Activated T-cell treated with anti-CD3 and anti-CD28 coated beads, Interleukin-2, amount 50 U/mL, for 72 hours (primary cell): ENCODE measurements at places on chromosomes 1 and 21. TPM values are rescaled to one million over a fixed set of nuclear protein-coding genes. Genes with fewer than 3 reads are reported as not detected.
A peak's percentile ranks its signal among the peaks of the same experiment; 100 is the strongest.

DNA sequence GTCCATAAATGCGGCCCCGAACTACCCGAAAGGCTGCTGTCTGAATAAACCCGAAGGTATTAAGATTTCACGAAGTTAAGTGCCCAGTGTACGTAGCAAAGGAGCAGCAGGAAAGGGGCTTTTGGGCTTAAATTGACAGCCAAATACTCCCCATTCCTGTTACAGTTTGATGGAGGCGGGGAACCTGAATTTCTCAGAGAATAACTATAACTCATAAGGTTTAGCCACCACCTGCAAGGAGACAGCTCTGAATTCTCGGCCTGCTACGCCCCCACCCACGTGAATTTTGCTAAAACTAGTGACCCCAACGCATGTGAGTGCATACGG, 5.2 kb downstream of the GFI1 start:
- DNase-seq, result no peak
- peaks cover 55% of the 10 kb centered on the region for H3K36me3 ChIP-seq

GRCh38 chr1:9843576-9843945, 19.8 kb upstream of the CLSTN1 start:
- DNase-seq, result no peak
- H3K4me1 ChIP-seq, result no peaks in the 10 kb centered on the region
- H3K4me3 ChIP-seq, result no peak overlapping the region
- no peak overlapping the region for H3K27ac ChIP-seq
- H3K27me3 ChIP-seq, result no peaks in the 10 kb centered on the region
- no peaks in the 10 kb centered on the region for H3K36me3 ChIP-seq

DNA sequence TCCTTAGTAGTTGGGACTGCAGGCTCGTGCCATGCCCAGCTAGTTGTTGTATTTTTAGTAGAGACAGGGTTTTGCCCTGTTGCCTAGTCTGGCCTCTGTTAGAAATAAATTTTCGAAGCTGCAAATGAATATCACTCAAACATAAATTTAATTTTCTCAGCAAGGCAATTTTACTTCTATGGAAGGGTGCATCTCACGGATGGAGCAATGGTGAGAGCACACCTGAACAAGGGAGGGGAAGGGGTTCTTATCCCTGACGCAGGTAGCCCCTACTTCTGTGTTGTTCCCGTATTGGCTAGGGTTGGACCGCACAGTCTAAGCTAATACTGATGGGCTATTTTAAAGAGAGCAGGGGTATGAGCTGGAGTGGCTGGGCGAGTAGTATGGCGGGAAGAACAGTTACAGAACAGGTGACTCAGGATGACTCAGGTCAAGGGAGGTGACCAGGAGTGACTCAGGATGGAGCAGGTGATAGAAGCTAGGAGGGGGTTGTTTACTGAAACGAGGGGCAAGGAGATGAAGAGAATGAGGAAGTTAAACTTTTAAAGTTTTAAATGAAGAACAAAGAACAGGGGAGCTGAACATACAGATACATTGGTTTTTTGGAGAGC, 7.5 kb downstream of the MDM4 start:
- H3K4me3 ChIP-seq, result peak overlapping the region; percentile 53
- H3K27ac ChIP-seq, result peak overlapping the region; percentile 43
- H3K4me1 ChIP-seq, result peaks cover 21% of the 10 kb centered on the region
- peak; percentile 38 for DNase-seq
- H3K27me3 ChIP-seq, result no peaks in the 10 kb centered on the region

Gene ERI3
- 30.4 TPM for total RNA-seq

DNA sequence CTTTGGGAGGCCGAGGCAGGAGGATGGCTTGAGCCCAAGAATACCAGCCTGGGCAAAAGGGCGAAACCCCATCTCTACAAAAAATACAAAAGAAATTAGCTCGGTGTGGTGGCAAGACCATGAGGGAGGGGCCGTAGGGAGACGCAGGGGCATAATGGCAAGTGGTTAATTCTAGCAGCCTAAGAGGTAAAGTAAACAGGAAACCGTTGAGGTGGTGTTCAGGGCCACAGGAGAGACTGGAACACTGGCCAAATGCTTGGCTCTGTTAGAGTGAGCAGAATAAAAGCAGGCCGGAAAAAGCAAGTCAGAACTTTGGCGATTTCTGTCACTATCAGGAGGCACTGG, 89.2 kb downstream of the RIPK4 start:
- no peak overlapping the region for H3K27ac ChIP-seq
- peaks cover 6% of the 10 kb centered on the region for H3K27me3 ChIP-seq
- no peak for DNase-seq
- H3K4me3 ChIP-seq, result no peak overlapping the region

DNA sequence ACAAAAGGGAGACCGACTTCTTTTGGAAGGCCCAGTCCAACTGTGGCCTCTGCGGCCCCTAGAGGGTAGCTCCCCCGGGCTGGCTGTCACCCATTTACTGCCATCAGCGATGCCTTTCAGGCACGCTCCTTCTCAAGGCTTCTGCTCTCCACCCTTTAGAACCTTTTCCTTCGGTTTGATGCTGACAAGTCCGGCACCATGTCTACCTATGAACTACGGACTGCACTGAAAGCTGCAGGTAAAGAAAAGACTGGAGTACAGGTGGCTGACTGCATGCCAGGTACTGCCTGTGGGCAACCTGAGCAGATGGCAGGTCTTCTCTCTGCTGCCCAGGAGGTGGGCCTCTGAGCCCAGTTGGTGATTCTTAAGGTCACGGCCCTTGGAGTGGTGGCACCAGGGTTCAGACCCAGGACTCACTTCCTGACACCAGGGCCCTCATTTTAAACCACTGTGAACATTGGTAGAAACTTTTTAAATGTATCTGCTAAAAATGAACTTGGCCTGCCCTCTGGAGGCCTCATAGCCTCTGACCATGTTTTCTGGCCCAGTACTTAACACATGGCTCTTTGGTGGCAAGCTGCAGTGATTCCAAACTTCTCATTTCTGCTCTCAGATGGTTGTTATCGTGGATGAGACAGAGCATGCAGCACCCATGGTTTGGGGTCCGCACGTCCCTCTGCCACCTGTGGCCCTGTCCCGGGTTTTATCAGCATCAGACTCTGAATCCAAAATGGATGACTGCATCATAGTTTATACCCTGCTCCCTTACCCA, 45.7 kb downstream of the CAPN9 start:
- no peak overlapping the region for H3K27ac ChIP-seq
- no peak overlapping the region for H3K4me3 ChIP-seq
- peaks cover 3% of the 10 kb centered on the region for H3K4me1 ChIP-seq
- DNase-seq, result no peak
- peaks cover 23% of the 10 kb centered on the region for H3K27me3 ChIP-seq

- H3K4me3 ChIP-seq, result no peak overlapping the region
- peaks cover 5% of the 10 kb centered on the region for H3K4me1 ChIP-seq
- H3K27me3 ChIP-seq, result peaks cover 7% of the 10 kb centered on the region
- no peaks in the 10 kb centered on the region for H3K36me3 ChIP-seq
Measured at GRCh38 chr1:183810756-183811544, 6.0 kb downstream of the RGL1 start.

Gene MFAP2
- total RNA-seq, result 0.67 TPM

Gene GPN2
- 54.8 TPM for total RNA-seq
